ENCODE measurements at places on chromosomes 1 and 21. TPM values are rescaled to one million over a fixed set of nuclear protein-coding genes. Genes with fewer than 3 reads are reported as not detected.

DNA sequence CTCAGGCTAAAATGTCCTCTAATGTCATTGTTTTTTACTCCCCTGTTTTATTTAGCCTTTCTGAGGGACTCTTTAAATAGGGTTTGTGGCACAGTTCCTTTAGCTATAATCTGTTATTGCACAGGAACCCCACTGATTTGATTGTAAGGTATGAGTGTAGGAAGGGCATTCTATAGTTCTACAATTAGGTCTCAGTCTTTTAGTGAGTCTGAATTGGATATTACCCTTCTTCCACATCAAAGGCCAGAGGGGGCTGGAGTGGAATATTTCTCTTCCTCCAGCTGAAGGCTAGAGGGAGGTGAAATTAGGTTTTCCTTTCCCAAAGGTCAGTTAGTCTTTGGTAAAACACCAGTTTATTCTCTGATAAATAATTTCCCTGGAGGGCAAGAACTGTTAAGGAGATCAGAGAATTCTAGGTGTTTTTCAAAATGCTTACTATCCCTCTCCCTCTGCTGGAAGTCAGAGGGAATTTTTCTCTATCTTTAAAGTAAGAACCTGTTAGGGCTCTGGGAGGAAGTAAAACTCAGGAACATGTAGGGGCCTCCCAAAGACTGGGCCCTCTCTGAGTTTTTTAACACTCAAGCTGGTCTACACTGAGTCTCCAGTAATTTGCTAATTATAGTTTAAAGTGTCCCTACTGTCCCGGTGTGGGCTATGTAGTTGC is 176.3 kb upstream of the ZNHIT6 start:
- no peak overlapping the region for H3K4me3 ChIP-seq
- no peaks in the 10 kb centered on the region for H3K27me3 ChIP-seq
- no peak overlapping the region for H3K27ac ChIP-seq
- no peak for DNase-seq
- H3K4me1 ChIP-seq: no peaks in the 10 kb centered on the region
- no peaks in the 10 kb centered on the region for H3K36me3 ChIP-seq

GBP1 gene
- 22.7 TPM for polyA plus RNA-seq

FCRLA gene
- 3.0 TPM for polyA plus RNA-seq

SYT11 gene
- polyA plus RNA-seq: 0.13 TPM

OLFML2B gene
- not detected for polyA plus RNA-seq

GRCh38 chr1:10606064-10606463 is 131.3 kb downstream of the PEX14 start:
- H3K4me3 ChIP-seq: no peak overlapping the region
- H3K36me3 ChIP-seq: peaks cover 3% of the 10 kb centered on the region
- H3K4me1 ChIP-seq: peaks cover 9% of the 10 kb centered on the region
- no peak for DNase-seq

GRCh38 chr1:22646384-22646783 is 3.0 kb downstream of the C1QC start:
- no peak overlapping the region for H3K27ac ChIP-seq
- DNase-seq: no peak
- H3K27me3 ChIP-seq: no peaks in the 10 kb centered on the region
- H3K36me3 ChIP-seq: no peaks in the 10 kb centered on the region
- no peak overlapping the region for H3K4me3 ChIP-seq
